ENCODE measurements at places on chromosomes 11 and 22. TPM values are rescaled to one million over a fixed set of nuclear protein-coding genes. Genes with fewer than 3 reads are reported as not detected.

GRCh38 chr11:128318856-128319474 is 268.4 kb downstream of the ETS1 start:
- no peak overlapping the region for H3K4me3 ChIP-seq
- no peaks in the 10 kb centered on the region for H3K27me3 ChIP-seq
- no peak overlapping the region for H3K27ac ChIP-seq
- no peaks in the 10 kb centered on the region for H3K4me1 ChIP-seq
- no peak for DNase-seq

DNA sequence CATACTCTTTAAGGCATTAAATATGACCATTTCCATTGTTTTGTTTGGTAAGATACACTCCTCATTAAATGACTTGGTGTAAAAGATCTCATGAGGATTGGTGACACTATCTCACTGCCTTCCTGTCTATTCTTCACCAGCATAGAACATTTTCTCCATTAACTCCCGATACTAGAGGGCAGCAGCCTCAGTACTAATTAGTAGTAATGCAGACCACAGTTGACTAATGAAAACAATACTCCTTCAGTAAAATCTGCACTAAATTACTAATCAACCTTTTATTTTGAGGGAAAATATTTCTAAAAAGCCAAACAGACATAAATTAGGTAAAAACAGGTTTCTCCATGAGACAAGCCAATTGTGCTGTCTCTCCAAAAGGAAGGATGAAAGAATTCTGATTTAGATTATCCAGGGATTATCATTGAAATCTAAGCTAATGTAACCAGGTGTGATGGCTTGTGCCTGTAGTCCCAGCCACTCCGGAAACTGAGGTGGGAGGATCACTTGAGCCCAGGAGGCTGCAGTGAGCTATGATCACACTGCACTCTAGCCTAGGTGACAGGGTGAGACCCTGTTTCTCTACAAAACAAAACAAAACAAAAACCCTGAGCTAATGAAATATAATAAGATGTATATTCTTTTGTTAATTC is 9.4 kb downstream of the PGM2L1 start:
- no peak overlapping the region for H3K4me3 ChIP-seq
- no peaks in the 10 kb centered on the region for H3K36me3 ChIP-seq
- no peaks in the 10 kb centered on the region for H3K4me1 ChIP-seq

GRCh38 chr22:46612904-46613605 is 7.1 kb upstream of the GRAMD4 start:
- DNase-seq: no peak

- H3K27me3 ChIP-seq: no peaks in the 10 kb centered on the region
- no peak overlapping the region for H3K27ac ChIP-seq
- no peak overlapping the region for H3K4me3 ChIP-seq
- no peak for DNase-seq
- no peaks in the 10 kb centered on the region for H3K4me1 ChIP-seq
Measured at GRCh38 chr11:72343006-72343756, 91.2 kb downstream of the CLPB start.

DNA sequence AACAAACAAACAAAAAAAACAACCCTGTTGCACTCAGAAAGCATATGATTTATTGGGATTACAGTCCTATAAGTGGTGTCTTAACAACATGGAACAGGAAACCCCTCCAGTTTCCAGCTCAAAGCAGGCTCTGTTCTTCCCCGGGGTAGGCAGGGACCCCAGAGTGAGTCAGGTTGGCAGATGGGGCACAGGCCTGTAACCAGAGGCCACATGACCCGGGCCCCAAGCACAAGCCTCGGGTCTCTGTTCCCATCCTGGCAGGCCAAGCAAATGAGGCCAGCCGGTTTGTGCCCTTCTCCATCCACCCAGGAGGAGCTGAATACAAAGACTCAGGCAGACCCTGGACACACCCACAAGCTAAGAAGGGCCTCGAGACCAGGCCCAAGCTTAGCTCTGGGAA is 75.8 kb downstream of the NAT10 start:
- no peaks in the 10 kb centered on the region for H3K27me3 ChIP-seq
- no peak overlapping the region for H3K27ac ChIP-seq
- no peak overlapping the region for H3K4me3 ChIP-seq
- no peaks in the 10 kb centered on the region for H3K4me1 ChIP-seq

GRCh38 chr11:32267679-32268187 is 167.6 kb downstream of the WT1 start:
- no peaks in the 10 kb centered on the region for H3K4me1 ChIP-seq
- DNase-seq: no peak
- no peaks in the 10 kb centered on the region for H3K36me3 ChIP-seq

- no peaks in the 10 kb centered on the region for H3K36me3 ChIP-seq
- H3K4me3 ChIP-seq: no peak overlapping the region
- H3K27me3 ChIP-seq: no peaks in the 10 kb centered on the region
Measured at GRCh38 chr11:127656116-127656836, 655.7 kb upstream of the KIRREL3 start.

Gene NCF4
- 2.7 TPM for total RNA-seq

- no peak for DNase-seq
- no peaks in the 10 kb centered on the region for H3K4me1 ChIP-seq
- no peaks in the 10 kb centered on the region for H3K36me3 ChIP-seq
- H3K27ac ChIP-seq: no peak overlapping the region
Measured at GRCh38 chr11:28559492-28559891, 451.3 kb downstream of the METTL15 start.

- no peak for DNase-seq
- H3K4me3 ChIP-seq: no peak overlapping the region
- no peaks in the 10 kb centered on the region for H3K36me3 ChIP-seq
Measured at GRCh38 chr22:38989466-38989865, 7.3 kb downstream of the APOBEC3B start.

GRCh38 chr11:104410336-104410735 is 246.4 kb upstream of the PDGFD start:
- H3K4me3 ChIP-seq: no peak overlapping the region
- no peaks in the 10 kb centered on the region for H3K4me1 ChIP-seq
- H3K27me3 ChIP-seq: no peaks in the 10 kb centered on the region
- no peak overlapping the region for H3K27ac ChIP-seq

DNA sequence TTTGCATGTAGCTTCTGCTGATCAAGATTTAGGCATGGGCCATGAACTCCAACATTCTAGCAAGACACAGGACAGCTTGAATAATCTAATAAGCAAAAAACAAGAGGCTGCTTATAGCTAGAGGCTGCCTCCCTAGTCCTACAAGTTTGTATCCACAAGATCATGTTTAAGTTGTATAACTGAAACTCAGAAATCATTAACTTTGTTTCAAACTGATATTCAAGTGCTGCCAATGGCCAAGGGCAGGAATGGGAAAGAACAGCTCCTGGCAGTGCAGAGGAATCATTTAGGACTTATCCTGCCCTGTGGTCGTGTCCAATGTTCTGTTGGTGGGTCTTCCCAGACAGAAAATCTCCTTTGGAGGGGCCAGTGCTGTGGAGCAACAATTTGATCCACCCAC is 209.6 kb upstream of the DDI1 start:
- H3K4me3 ChIP-seq: no peak overlapping the region
- no peaks in the 10 kb centered on the region for H3K4me1 ChIP-seq
- H3K27ac ChIP-seq: peak overlapping the region; percentile 22
- H3K36me3 ChIP-seq: no peaks in the 10 kb centered on the region
- DNase-seq: peak; percentile 41

GRCh38 chr11:494761-495536 is 12.1 kb downstream of the RNH1 start:
- H3K4me3 ChIP-seq: no peak overlapping the region
- peaks cover 7% of the 10 kb centered on the region for H3K4me1 ChIP-seq
- no peak for DNase-seq
- H3K27ac ChIP-seq: no peak overlapping the region
- no peaks in the 10 kb centered on the region for H3K36me3 ChIP-seq

Gene BACE1
- total RNA-seq: 24.7 TPM

- H3K27ac ChIP-seq: no peak overlapping the region
- no peak overlapping the region for H3K4me3 ChIP-seq
- H3K36me3 ChIP-seq: no peaks in the 10 kb centered on the region
- no peaks in the 10 kb centered on the region for H3K27me3 ChIP-seq
Measured at GRCh38 chr11:109512249-109512648, 90.3 kb downstream of the C11orf87 start.

- no peaks in the 10 kb centered on the region for H3K27me3 ChIP-seq
- no peaks in the 10 kb centered on the region for H3K36me3 ChIP-seq
- no peak overlapping the region for H3K27ac ChIP-seq
- no peak overlapping the region for H3K4me3 ChIP-seq
- peak; percentile 96 for DNase-seq
- H3K4me1 ChIP-seq: peaks cover 4% of the 10 kb centered on the region
Measured at GRCh38 chr11:116499396-116500003, 273.3 kb downstream of the BUD13 start.

Gene CASP4
- 20.7 TPM for total RNA-seq

- no peak overlapping the region for H3K27ac ChIP-seq
- no peak overlapping the region for H3K4me3 ChIP-seq
- H3K4me1 ChIP-seq: peaks cover 4% of the 10 kb centered on the region
- no peaks in the 10 kb centered on the region for H3K27me3 ChIP-seq
- no peak for DNase-seq
Measured at GRCh38 chr11:30587269-30587812, 1.2 kb upstream of the MPPED2 start.
